ENCODE measurements at places on chromosomes 13 and 19.

DNA sequence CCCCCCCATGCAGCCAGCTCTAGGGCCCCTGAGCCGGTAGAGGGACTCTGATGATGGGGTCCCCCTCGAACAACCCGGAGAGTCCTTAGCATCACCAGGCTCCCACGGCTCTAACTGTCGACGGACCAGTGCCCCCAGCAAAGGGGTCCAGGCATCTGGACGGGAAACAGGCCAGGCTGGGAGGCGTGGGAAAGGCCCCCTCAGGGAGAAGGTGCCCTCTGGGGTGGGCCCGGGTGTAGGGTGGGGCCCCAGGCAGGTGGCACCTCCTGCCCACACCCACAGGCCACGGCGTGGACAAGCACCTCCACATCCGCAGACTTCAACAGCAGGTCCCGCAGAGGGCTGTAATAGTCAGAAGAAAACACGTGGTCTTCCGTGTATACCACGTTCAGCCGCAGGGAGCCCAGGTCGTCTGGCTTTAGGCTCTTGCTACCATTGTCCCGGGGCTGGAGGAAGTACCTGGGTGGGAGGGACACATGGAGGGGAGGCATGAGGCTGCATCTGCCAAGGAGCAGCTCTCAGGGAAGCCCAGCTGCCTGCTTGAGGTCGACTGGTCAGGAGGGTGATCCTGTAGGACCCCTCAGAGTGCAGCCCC, 44.7 kb upstream of the C13orf46 start:
- DNase-seq = no peak

- DNase-seq = no peak
Observed at GRCh38 chr13:101614491-101614890, 162.0 kb downstream of the ITGBL1 start.

GRCh38 chr13:21043898-21044297, 17.5 kb downstream of the LATS2 start:
- no peak for DNase-seq

GRCh38 chr13:51587372-51587771, 3.1 kb downstream of the WDFY2 start:
- no peak for DNase-seq

- no peak for DNase-seq
Observed at GRCh38 chr13:111001636-111002035, 86.8 kb upstream of the ANKRD10 start.

DNA sequence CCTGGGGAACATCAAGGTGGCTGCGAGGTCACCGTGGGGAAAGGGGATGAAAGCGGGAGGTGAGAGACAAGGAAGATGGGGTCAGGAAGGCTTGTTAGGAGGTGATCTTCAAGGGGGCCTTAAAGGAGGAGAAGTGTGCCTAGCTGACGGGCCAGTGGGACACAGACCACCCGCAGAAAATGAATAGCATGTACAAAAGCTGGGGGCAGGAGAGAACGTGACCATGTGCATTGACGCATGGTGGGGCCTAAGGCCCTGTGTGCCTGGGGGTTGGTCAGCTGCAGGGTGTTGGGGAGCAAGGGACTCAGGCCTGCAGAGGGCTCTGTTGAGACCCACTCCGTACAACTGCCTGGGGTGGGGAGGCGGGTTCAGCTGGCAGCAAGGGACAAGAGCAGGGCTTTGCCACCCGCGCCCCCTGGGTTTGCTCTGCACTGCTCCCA, 5.9 kb downstream of the RAB8A start:
- no peak for DNase-seq
